ENCODE measurements at places on chromosomes 16 and 17.

GRCh38 chr16:66473654-66474519, 46.8 kb downstream of the BEAN1 start:
- H3K36me3 ChIP-seq = no peaks in the 10 kb centered on the region
- peaks cover 4% of the 10 kb centered on the region for H3K4me1 ChIP-seq
- H3K27ac ChIP-seq = no peak overlapping the region
- peak; percentile 33 for DNase-seq
- no peak overlapping the region for H3K4me3 ChIP-seq

DNA sequence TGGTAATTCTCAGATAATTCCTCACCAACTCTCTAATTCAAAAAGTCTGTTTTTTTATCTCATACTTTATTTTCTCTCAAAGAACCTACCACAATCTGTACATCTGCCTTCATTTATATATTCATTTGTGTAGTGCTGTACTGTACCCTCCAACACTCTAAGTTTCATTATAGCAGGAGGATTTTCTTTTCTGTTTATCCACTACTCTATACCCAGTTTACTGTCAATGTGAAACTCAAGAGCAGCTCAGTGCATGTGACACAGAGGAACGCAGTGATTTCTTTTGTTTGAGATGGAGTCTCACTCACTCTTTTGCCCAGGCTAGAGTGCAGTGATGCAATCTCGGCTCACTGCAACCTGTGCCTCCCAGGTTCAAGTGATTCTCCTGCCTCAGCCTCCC, 117.8 kb downstream of the ADAMTS18 start:
- H3K27me3 ChIP-seq = no peaks in the 10 kb centered on the region
- H3K36me3 ChIP-seq = no peaks in the 10 kb centered on the region
- no peaks in the 10 kb centered on the region for H3K4me1 ChIP-seq
- H3K27ac ChIP-seq = no peak overlapping the region
- DNase-seq = no peak

DNA sequence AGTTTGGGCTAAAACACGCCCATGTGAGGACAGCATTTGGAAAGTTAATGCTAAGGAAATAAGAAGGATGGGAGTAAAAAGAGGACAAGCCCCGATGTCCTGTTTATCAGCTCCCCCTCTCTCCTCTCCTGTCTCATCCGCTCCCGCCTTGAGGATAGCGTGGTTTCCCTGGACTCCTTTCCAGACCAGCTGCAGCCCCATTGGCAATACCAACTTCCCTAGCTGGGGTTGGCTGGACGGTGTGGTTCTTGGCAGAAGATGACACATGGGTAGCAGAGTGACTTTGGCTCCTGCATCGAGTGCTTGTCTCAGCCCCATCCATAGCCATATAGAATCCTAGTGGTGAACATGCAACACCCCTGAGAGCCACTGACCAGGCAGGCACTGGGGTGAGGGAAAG, 185.9 kb downstream of the CCDC182 start:
- no peak overlapping the region for H3K27ac ChIP-seq
- H3K27me3 ChIP-seq = no peaks in the 10 kb centered on the region
- no peak overlapping the region for H3K4me3 ChIP-seq
- peaks cover 8% of the 10 kb centered on the region for H3K4me1 ChIP-seq

DNA sequence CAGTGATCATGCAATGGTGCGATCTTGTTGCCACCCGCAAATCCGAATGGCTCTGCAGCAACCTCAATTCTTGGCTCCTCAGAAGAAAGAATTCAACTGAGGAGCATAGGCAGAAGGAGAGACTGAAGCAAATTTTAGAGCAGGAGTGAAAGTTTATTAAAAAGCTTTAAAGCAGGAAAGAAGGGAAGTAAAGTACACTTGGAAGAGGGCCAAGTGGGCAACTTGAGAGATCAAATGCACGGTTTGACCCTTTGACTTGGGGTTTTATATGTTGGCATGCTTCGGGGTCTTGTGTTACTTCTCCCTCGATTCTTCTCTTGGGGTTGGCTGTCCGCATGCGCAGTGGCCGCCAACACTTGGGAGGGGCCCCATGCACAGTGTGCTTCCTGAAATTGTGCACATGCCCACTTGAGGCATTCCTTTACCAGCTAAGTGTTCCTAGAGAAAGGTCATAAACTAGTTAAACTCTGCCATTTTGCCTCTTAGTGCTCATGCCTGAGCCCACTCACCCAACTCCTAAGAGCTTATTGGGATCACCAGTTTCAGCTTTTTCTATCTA, 36.7 kb downstream of the ZNRF1 start:
- no peaks in the 10 kb centered on the region for H3K36me3 ChIP-seq
- H3K4me3 ChIP-seq = no peak overlapping the region
- H3K27me3 ChIP-seq = no peaks in the 10 kb centered on the region
- H3K4me1 ChIP-seq = no peaks in the 10 kb centered on the region
- DNase-seq = no peak

DNA sequence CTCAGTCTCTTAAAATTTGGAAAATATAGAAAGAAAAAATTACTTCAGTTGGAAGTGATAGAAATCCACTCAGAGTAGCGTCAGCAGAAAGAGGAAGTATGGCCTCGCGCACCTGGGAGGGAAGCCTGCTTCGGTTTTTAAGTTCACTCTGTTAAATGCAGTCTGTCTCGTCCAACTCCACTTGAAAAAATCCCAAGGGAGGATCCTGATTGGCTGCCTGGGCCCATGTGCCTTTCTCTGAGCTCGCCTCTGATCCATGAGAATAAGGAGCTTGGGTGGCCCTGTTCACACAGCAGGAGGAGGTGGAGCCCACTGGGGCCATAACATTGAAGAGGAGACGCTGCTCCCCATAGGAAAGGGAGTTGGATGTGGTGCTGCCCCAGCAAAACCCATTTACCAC, 40.7 kb downstream of the DNAJA2 start:
- H3K27me3 ChIP-seq = no peaks in the 10 kb centered on the region
- H3K36me3 ChIP-seq = peaks cover 11% of the 10 kb centered on the region
- DNase-seq = peak; percentile 54
- H3K4me3 ChIP-seq = no peak overlapping the region

DNA sequence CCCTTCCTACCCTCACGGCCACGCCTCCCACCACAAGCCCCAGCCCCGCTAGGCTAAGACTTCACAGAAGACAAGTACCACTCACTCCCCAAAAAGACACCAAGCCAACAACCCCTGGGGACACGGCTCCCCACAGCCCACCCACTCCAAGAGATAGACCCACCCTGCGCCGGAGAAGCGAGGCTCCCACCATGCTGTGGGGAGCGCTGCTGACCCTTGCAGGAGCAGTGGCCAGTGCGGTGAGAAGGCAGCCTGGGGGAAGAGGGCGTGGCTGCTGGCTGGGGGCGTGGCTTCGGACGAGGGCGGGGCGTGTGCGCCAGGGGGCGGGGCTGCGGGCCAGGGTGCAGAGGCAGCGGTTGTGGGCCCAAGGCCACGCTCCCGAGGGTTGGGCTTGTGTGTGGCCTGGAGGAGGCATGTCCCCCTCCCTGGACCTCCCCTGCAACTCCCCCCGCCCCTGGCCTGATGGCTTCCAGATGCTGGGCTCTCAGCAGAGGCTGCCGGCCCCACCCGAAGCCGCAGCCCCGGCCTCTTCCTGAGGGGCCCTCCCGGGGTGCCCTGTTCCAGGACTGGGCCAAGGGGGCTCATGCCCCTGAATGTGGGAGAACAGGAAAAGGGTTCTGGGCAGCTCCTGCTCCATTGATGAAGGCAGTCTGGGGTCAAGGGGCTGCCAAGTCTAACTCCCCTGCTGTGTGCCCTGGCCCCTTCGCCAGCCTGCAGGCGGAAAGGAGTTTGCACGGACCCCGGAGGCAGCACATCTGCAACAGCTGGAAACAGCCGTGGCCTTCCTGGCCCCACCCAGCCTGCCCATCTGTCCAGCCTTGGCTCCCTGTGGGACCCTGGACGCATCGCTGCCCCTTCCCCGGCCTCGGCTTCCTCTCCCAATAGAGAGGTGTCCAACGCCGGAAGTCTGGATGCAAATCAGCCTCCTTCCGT, 9.1 kb downstream of the TFAP4 start:
- no peak for DNase-seq
- no peak overlapping the region for H3K27ac ChIP-seq
- H3K4me1 ChIP-seq = no peaks in the 10 kb centered on the region
- H3K27me3 ChIP-seq = no peaks in the 10 kb centered on the region
- peaks cover 18% of the 10 kb centered on the region for H3K36me3 ChIP-seq

DNA sequence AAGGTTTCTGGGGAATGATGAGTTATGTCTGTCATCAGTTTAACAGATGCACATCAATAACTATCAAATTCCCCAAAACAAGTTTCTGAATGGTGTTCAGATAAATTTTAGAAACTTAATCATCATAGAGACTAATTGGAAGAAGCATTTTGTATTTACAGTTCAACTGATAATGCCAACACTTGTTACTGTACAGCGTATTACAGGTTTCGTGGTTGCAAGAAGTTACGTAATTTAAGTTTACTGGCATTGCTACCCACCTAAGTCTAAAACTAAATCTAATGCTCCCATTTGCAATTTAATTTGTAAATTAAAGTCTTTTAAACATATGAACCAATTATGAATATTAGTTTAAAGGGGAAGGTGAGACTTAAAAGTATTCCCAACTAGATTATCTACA, 3.0 kb downstream of the SRSF1 start:
- H3K36me3 ChIP-seq = peaks cover 57% of the 10 kb centered on the region
- peaks cover 11% of the 10 kb centered on the region for H3K4me1 ChIP-seq
- no peak overlapping the region for H3K27ac ChIP-seq
- H3K27me3 ChIP-seq = no peaks in the 10 kb centered on the region

DNA sequence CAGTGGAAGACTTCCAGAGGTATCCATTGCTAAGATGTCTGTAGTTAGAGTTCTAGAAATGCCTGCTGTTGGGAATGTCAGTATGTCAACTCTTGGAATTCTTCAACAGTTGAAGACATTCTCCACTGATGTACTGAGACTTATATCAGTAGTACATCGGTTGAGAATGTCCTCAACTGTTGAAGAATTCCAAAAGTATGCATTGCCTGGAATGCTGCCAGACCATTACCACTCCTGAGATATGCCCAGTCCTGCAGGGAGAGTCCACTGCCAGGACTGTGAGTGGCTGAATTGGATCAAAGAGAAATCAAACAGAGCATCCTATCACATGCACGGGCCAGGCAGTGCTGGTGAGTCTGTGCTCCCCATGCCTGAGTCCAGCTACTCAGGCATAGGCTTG, 42.0 kb downstream of the IL21R start:
- no peaks in the 10 kb centered on the region for H3K27me3 ChIP-seq
- no peaks in the 10 kb centered on the region for H3K36me3 ChIP-seq
- H3K27ac ChIP-seq = no peak overlapping the region
- no peaks in the 10 kb centered on the region for H3K4me1 ChIP-seq
- H3K4me3 ChIP-seq = no peak overlapping the region
- no peak for DNase-seq
